ENCODE measurements at places on chromosomes 6 and 20. TPM values are rescaled to one million over a fixed set of nuclear protein-coding genes. Genes with fewer than 3 reads are reported as not detected.

The IL17F gene
- not detected for total RNA-seq

The SSTR4 gene
- not detected for total RNA-seq

The LAMA4 gene
- total RNA-seq, result 172 TPM

The MUC22 gene
- total RNA-seq, result not detected

The TCF15 gene
- total RNA-seq, result not detected

The SLC25A27 gene
- 2.3 TPM for total RNA-seq

The BPIFB2 gene
- total RNA-seq, result not detected

The ERVFRD-1 gene
- total RNA-seq, result not detected

The CRISP3 gene
- total RNA-seq, result not detected

The TP53INP2 gene
- total RNA-seq, result 5.8 TPM

The SAMD5 gene
- 0.18 TPM for total RNA-seq

The B3GAT2 gene
- not detected for total RNA-seq

The PSORS1C2 gene
- total RNA-seq, result not detected

The SEMG1 gene
- not detected for total RNA-seq

The TSPO2 gene
- not detected for total RNA-seq

The COL20A1 gene
- total RNA-seq, result not detected

The EIF6 gene
- 161 TPM for total RNA-seq

The ADAM33 gene
- 11.2 TPM for total RNA-seq

The BPIFA1 gene
- not detected for total RNA-seq

The ANGPT4 gene
- not detected for total RNA-seq

The EYA4 gene
- total RNA-seq, result 0.65 TPM

The HLA-DMB gene
- total RNA-seq, result not detected

The GCNT2 gene
- total RNA-seq, result 0.16 TPM

The MAK gene
- not detected for total RNA-seq

The KIFC1 gene
- 6.8 TPM for total RNA-seq

The ARFGEF3 gene
- 0.32 TPM for total RNA-seq

The COL12A1 gene
- 194 TPM for total RNA-seq

The HMGCLL1 gene
- not detected for total RNA-seq

The COL9A1 gene
- not detected for total RNA-seq

The C6orf15 gene
- not detected for total RNA-seq

The OPRM1 gene
- not detected for total RNA-seq

The FAM184A gene
- not detected for total RNA-seq

The NFATC2 gene
- 0.36 TPM for total RNA-seq

The SLC22A3 gene
- 3.4 TPM for total RNA-seq

The LRRC1 gene
- 3.2 TPM for total RNA-seq

The HLA-F gene
- 7.6 TPM for total RNA-seq

The KIF16B gene
- 7.0 TPM for total RNA-seq

The MAP7 gene
- total RNA-seq, result 0.90 TPM

The PBX2 gene
- 17.3 TPM for total RNA-seq

The DEFB128 gene
- not detected for total RNA-seq

The PEX3 gene
- 10.2 TPM for total RNA-seq

The CGA gene
- not detected for total RNA-seq

The SIRPA gene
- 20.1 TPM for total RNA-seq

The SLC44A4 gene
- total RNA-seq, result not detected

The SPTLC3 gene
- 0.54 TPM for total RNA-seq

The ETV7 gene
- not detected for total RNA-seq

The PHF3 gene
- 17.0 TPM for total RNA-seq

Measured in cardiac atrium fibroblast (primary cell).